ENCODE measurements at places on chromosomes 6 and 20.
A peak's percentile ranks its signal among the peaks of the same experiment; 100 is the strongest.

- no peaks in the 10 kb centered on the region for H3K27me3 ChIP-seq
- no peaks in the 10 kb centered on the region for H3K36me3 ChIP-seq
- no peak for DNase-seq
Measured at GRCh38 chr20:12321736-12322135, 404.0 kb downstream of the BTBD3 start.

GRCh38 chr6:138862456-138862855 is 66.6 kb downstream of the ECT2L start:
- H3K4me1 ChIP-seq: no peaks in the 10 kb centered on the region
- H3K27me3 ChIP-seq: no peaks in the 10 kb centered on the region
- DNase-seq: peak; percentile 24

- no peak overlapping the region for H3K4me3 ChIP-seq
- H3K27ac ChIP-seq: no peak overlapping the region
- no peak for DNase-seq
- no peaks in the 10 kb centered on the region for H3K27me3 ChIP-seq
- H3K4me1 ChIP-seq: peaks cover 42% of the 10 kb centered on the region
Measured at GRCh38 chr20:38104285-38104684, 60.8 kb downstream of the TGM2 start.

DNA sequence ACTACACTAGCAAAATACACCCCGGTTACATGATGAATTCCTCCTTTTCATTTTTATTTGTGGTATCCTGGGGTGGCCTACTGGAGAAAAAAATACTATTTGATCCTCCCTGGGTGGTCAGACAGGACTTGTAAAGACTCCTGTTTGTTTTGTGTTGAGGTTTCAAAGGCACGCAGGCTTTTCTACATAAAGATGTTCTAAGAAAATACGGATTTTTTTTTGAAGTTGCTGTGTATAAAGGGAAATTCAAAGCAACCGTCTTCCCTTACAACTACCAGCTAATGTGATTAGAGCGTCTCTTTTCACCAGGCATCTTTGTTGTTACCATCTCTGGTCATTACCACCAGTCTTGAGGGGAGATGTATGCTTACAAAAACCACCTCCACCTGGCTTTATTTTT is 187.1 kb downstream of the SOX4 start:
- H3K27ac ChIP-seq: no peak overlapping the region
- no peaks in the 10 kb centered on the region for H3K4me1 ChIP-seq
- no peaks in the 10 kb centered on the region for H3K27me3 ChIP-seq
- no peak for DNase-seq
- H3K4me3 ChIP-seq: no peak overlapping the region

GRCh38 chr6:155067956-155068615 is 73.0 kb downstream of the TIAM2 start:
- H3K27me3 ChIP-seq: no peaks in the 10 kb centered on the region
- no peak overlapping the region for H3K27ac ChIP-seq
- H3K36me3 ChIP-seq: no peaks in the 10 kb centered on the region
- peaks cover 19% of the 10 kb centered on the region for H3K4me1 ChIP-seq
- H3K4me3 ChIP-seq: no peak overlapping the region
- no peak for DNase-seq

GRCh38 chr20:38023181-38024001 is 9.9 kb downstream of the TTI1 start:
- H3K4me1 ChIP-seq: no peaks in the 10 kb centered on the region
- H3K27me3 ChIP-seq: no peaks in the 10 kb centered on the region
- DNase-seq: no peak
- no peak overlapping the region for H3K4me3 ChIP-seq

- peak overlapping the region; percentile 27 for H3K27ac ChIP-seq
- no peak overlapping the region for H3K4me3 ChIP-seq
Measured at GRCh38 chr6:54058236-54058635, 53.0 kb upstream of the MLIP start.

GRCh38 chr6:89146718-89147700 is 1.2 kb downstream of the PM20D2 start:
- H3K4me1 ChIP-seq: peaks cover 20% of the 10 kb centered on the region
- H3K27me3 ChIP-seq: no peaks in the 10 kb centered on the region
- no peak for DNase-seq
- peak overlapping the region; percentile 92 for H3K27ac ChIP-seq

DNA sequence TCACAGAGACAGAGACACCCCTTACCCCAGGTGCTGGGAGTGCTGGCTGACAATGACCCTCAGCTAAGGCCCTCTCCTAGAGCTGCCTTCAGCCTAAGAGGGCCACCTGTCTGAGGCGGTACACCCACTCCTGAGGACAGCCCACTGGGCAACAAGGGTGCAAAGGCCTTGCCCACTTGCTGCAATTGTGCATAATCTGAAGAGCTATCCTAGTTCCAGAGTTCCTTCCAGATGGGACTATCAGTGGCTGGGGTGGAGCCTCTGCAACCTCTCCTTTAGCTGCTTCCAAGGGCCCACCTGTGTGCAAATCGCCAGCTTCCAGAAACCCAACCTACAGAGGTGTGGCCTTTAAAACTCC is 87.5 kb downstream of the PREX1 start:
- H3K4me1 ChIP-seq: peaks cover 12% of the 10 kb centered on the region
- no peak overlapping the region for H3K27ac ChIP-seq
- no peaks in the 10 kb centered on the region for H3K27me3 ChIP-seq
- peaks cover 20% of the 10 kb centered on the region for H3K36me3 ChIP-seq

DNA sequence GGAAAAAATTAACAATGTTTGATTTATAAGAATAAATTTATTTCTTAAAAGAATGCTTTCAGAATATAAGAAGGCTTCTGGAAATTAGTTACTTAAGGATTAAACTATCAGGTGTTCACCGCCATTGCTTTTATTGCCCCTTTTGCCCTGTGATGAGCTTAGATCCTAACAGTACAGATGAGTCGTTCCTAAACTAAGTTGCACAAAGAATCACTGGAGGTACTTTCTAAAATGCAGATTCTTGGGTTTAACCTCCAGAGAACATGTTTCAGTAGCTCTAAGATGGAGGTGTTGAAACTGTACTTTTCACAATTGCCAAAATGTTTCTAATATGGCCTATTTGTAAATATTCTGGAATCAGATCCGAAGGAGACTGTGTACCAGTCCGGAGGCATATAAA is 211.9 kb downstream of the GMDS start:
- DNase-seq: no peak
- H3K27me3 ChIP-seq: no peaks in the 10 kb centered on the region
- no peaks in the 10 kb centered on the region for H3K36me3 ChIP-seq

DNA sequence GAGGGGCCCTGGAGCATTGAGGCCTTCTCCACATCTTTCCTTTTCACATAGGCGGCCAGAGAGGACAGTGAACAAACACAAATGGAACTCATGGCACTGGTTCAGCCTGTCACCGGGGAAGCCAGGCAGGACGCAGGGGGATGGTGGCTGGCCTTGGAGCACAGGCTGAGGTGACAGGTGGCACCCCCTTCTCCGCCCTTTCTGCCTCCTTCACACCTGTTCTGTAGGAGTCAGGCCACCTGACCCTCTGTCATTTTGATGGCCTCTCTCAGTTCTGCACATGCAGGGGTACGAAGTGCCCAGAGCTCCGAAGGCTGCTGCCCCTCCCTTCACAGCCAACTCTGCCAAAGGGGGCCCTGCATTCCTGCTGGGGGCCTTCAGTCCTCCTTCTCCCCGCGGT is 60.8 kb downstream of the CD40 start:
- peaks cover 3% of the 10 kb centered on the region for H3K4me1 ChIP-seq
- no peak for DNase-seq
- H3K27ac ChIP-seq: no peak overlapping the region
- H3K36me3 ChIP-seq: no peaks in the 10 kb centered on the region

DNA sequence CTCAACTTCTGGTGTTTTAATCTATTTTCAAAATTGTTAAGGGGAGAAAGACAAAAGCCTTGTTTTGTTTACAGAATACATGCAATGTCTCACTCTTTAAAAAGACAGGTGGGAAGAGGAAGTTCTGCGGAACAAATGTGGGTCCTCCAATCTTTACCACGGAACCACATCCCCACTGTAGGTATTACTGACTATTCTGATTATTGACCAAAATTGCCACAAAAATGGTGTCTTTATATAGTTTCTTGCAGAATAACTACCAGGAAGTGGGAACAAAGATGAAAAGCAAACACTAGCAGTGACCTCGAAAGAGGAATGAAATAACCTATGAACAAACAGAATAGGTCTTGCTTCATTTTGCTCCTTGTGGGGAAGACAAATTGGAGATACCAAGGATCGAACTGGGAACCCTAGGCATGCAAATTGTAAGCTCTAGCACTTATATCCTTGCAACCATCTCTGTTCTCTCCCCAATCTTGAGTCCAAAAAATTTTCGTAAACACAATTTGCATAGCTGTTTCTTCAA is 106.7 kb downstream of the GPX5 start:
- no peaks in the 10 kb centered on the region for H3K27me3 ChIP-seq
- no peak overlapping the region for H3K4me3 ChIP-seq
- no peak for DNase-seq
- peaks cover 11% of the 10 kb centered on the region for H3K4me1 ChIP-seq
- H3K36me3 ChIP-seq: no peaks in the 10 kb centered on the region

DNA sequence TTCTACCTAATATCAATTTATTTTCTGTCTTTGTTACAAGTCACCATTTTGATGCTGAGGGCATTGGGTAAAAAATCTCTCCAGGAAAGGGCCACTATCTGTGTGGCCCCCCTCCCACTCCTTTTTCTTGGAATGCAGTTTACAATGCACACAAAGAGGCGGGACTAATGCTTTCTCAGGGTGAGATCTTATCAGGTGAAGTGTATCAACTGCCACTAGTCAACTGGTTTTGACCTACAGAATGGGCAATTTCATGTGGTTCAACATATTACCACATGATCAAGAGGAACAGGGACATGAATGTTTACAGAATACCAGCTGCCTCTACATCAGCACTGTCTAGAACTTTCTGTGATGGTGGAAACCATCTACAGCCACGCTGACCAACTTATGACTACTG is 3.7 kb downstream of the RRBP1 start:
- H3K36me3 ChIP-seq: no peaks in the 10 kb centered on the region
- DNase-seq: no peak
- H3K4me3 ChIP-seq: no peak overlapping the region
- H3K27me3 ChIP-seq: no peaks in the 10 kb centered on the region
- peaks cover 21% of the 10 kb centered on the region for H3K4me1 ChIP-seq

DNA sequence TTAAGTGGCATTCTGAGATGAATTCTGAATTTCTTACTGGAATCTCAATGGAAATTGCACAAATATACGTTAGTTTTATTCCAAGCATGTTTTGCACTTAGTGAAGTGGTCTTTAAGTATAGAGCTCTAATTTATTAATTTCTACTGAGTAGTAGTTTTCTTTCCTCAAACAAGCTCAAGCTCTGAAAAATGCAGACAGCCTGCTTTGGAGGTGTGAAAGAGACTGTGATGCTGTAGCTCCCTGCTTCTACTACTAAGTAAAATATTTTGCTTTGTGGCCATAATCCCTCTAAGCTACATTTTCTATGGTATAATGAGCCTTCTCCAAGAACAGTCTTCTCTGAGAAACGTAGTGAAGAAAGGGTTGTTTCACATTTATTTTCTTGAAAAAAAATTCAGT is 243.5 kb upstream of the HS3ST5 start:
- no peak for DNase-seq
- H3K4me1 ChIP-seq: no peaks in the 10 kb centered on the region
- H3K27ac ChIP-seq: no peak overlapping the region
- H3K4me3 ChIP-seq: no peak overlapping the region
- H3K36me3 ChIP-seq: no peaks in the 10 kb centered on the region
- no peaks in the 10 kb centered on the region for H3K27me3 ChIP-seq
